T-helper 22 cell (primary cell): ENCODE measurements at places on chromosomes 1 and 21.
A peak's percentile ranks its signal among the peaks of the same experiment; 100 is the strongest.

- DNase-seq = no peak
Measured at GRCh38 chr1:241424480-241424971, 67.5 kb upstream of the RGS7 start.

DNA sequence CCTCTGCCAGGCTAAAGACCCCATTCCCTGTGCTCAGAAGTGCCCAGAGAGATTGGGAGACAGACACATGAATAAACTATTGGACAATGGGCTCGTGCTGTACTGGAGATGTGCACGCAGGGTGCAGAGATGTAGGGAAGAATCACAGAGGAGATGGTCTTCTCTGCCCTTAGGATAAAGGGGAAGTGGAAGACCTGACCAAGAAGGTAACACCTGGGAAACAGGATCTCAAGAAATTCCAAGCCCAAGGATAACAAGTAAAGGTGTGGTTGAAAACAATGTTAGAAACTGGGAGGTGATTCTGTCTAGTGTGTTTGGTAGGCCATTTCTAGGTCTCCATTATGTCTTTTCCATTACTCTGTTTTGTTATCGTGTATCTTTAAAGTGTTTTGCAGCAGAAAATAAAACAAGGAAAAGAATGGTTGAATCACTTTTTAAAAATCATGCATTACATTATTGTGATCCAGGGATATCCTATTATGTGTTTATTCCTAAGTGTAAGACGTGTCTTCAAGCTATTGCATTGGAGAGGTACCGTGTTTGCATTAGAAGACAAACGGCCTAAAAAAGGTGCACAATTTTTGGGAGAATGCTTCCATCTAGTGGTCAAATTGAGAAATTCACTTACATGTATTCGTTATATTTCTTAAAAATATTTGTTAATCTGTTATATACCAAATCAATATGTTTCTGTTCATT is 40.8 kb upstream of the KCTD3 start:
- no peak for DNase-seq

- no peak for DNase-seq
Measured at GRCh38 chr1:6483017-6483760, 8.3 kb downstream of the PLEKHG5 start.

DNA sequence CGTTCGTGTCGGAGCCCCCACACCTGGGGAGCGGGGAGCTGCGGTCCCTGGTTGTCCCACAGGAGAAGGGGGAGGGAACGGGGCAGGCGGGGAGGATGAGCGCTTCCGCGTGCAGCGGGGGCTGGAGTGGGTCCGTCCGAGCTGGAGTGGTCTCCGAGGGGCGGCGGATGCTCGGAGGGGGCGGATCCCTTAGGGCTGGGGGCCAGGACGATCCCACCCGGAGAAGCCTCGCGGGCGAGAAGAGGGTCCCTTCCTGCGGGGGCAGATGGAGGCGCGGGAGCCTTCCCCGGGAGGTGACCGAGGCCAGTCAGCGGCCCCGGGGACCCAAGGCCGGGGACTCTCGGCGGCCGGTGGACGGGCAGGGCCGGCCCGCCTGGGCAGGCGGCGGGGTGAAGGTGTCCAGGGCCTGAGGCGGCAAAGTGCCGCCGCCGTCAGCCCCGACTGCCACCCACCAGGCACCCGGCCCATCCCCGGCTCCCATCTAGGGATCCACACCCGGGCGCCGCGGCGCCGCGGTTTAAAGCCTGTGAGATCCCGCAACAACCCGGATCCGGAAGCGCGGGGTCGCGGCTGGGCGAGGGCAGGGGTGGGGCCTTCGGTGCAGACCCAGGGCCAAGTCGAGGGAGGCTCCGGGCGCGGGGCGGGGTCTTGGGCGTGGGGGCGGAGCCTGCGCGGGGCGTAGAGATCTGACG is 5.3 kb upstream of the CCDC27 start:
- DNase-seq = peak; percentile 72

- DNase-seq = no peak
Measured at GRCh38 chr1:183484254-183484653, 12.0 kb downstream of the SMG7 start.

DNA sequence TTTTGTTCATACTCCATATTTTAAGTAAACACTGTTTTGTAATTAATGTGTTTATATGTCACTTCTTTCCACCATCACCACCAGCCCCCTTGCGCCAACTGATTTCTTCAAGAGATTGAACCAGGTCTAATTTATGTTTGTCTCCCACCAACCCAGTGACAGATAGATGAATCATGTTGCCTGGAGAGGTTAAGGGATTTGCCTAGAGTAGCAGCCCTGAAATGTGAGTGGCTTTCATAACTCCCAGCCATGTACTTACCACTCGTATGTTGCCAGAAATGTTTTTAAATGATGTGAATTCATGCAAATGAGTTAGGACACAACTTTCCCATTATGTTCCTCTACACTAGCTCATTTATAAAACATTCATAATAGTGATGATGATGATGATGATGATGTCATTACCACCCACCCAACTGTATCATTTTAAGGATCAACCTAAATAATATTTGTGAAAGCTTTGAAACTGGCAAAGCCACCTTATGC is 86.9 kb downstream of the LRRC8D start:
- DNase-seq = no peak

- no peak for DNase-seq
Measured at GRCh38 chr1:242629396-242629795, 104.9 kb upstream of the PLD5 start.

DNA sequence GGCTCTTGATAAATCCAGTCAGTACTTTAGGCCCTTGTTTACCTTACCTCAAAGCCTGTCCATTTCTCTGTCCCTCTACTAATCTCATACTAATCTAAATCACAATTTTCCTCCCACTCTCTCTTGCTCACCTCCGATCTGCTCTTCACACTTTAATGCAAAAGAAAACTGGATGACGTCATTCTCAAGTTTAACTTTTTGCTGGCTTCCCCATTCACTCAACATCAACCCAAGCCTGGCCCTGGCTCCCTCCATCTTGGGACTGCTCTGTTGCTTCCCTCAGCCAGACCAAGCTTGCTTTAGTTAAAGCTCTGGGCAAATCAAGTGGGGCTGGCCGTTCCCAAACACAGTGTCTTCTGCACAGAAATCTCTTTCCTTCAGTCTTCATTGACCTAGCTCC is 29.7 kb downstream of the COA6 start:
- DNase-seq = no peak

DNA sequence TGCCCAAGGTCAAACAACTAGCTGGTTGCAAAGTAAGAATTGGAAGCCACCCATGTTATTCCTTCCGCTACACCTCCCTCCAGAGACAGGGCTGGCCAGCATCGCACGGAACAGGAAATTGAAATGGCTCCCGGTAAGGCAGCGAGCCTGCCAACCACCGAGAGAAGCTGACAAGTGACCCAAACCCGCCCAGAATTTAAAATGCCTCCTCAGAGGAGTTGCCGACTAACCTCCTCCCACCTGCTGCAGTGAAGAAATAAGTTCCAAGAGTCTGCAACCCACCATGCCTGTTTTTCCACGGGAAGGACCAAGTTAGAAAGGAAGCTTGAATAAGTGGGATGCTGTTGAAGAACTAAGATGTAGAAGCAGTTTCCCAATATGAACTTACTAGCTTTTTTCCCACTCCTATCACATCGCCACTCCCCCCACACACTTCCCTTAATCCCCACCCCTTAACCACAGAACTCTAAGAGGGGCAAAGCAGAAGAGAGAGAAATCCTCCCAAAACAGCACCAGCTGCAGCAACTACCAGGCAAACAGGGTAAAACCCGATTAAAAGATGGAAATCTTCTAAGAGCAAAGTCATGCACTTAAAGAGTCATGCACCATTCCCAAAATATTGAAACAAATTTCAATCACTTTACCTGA is 78.6 kb downstream of the TIAM1 start:
- DNase-seq = no peak

GRCh38 chr1:154519591-154519991 is 17.4 kb upstream of the SHE start:
- no peak for DNase-seq

GRCh38 chr21:16773206-16773605 is 739.6 kb upstream of the CXADR start:
- DNase-seq = no peak

DNA sequence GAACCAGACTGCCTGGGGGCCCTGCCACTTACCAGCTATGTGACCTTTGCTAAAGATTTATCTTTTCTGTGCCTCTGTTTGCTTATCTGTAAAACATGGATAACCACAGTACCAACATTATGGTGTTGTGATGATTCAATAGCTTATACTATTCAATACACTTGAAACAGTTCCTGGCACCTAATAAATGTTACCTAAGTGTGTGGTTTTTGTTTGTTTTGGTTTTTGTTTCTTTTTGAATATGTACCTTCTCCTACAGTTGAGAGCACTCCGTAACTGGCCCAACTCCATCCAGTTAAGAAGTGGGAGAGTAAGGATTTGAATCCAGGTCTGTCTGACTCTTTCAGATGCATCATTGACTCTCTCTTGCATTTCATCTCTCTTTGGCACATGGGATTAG is 125.8 kb upstream of the C8B start:
- no peak for DNase-seq

DNA sequence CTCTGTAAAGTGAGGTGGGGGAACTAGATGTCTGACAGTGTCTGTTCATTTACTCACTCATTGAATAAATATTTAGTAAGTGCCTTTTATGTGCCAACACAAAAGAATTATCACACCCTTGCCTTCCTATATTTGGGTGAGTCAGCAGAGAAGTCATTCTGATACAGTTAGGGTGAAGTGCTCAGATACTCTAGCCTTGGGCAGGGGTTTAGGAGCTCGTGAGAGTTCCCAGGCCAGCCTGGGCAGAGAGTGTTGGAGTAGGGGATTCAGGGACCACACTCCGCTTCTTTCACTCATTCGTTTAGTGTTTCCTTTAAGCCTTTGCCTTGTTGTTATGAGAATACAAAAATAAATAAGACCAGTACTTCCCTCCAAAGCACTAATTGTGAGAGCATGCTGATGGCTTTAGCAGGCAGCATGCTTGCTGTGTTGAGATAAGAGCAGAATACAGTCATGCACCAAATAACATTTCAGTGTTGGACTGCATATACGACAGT is 83.9 kb downstream of the DYRK1A start:
- DNase-seq = no peak

- no peak for DNase-seq
Measured at GRCh38 chr21:18417141-18417790, 13.7 kb upstream of the TMPRSS15 start.

DNA sequence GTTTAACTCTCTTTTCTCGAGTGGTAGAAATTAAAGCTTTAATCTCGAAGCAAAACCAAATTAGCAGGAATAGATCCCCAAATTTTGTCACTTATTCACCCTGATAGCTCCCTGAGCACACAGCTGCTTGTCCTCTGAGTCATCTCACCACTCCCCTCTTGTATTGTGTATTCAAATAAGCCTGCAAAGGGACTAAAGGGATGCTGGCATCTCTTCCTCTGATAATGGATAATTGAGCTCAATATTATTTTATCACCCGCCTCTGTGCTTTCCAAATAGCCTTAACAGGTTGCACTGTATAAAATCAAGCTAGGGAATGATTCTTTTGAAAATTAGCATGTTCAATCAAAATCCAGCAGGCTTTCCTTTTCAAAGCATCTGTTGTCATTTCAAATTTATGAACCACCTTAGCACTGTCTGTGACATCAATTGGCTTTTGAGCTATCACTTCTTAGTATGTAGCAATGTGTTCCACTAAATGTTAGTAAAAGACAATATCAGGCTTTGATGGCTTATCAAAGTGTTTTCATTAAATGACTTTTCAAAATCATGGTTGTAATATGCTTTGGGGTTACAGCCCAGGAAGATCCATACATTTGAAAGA is 561.6 kb downstream of the PLA2G4A start:
- DNase-seq = no peak

DNA sequence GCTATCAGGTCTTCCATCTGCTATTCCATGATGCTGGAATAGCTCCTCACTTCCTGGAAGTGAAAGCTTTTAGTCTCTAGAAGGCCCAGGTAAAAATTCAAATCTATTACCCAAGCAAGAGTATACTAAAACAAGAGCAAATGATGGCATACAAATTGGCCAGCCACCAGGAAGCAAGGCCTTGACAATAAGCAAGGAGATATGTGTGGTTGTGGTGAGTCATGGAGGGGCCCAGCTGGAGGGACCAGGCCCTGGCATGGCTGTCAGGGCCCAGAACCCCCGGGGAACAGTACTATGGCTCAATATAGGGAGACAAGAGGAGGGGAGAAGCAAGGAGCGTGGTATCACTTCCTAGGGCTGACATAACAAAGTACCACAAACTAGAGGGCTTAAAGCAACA is 358.7 kb downstream of the RRAGC start:
- no peak for DNase-seq

DNA sequence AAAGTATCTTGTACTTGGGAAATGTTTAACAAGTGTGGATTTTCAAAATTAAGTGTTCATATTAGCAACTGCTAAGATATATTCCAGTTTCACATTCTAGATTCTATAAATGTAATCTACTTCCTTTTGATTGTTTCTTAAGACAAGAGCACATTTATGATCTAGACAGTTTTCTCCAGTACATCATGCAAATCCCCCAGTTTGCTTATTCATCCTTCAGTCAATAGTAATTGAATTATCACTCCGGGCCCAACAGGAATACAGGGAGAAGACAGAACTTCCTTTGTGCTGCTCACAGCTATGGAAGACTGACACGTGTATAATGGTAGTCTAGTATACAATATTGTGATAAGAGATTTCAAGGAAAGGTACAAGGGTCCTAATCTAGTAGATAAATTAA is 14.5 kb downstream of the PLA2G4A start:
- no peak for DNase-seq

DNA sequence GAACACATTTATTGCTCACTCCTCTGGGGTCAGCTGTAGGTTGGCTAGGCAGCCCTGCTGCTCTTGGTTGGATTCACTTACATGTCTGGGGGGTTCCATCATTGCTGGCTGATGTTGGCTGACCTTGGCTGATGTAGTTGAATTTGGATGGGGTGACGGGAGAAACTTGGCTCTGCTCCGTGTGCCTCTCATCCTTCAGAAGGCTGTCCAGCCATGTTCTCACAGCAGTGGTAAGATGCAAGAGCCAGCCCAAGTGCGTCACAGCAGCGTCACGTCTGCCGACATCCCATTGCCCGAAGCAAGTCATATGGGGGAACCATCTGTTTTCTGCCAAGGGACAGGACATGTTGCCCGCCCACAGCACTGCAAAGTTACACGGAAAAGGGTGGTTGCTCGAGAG is 613.5 kb downstream of the MATN1 start:
- no peak for DNase-seq

DNA sequence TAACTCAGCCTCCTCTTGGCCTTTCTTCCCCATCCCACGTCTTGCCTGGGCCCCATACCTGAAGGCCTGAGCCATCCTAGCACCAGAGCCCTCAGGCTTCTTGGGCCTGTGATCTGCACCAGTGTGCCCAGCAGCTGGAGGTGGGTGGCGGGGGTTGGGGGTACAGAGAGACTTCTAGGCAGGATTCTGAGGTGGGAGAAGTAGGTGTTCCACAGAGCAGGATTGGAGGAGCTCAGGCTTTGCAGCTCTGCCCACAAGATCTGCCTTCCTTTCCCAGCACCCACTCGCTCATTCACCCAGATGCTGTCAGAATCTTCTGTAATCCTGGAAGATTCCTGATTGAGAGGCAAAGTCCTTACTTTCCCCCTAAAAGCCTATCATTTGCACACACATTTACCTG is 10.0 kb upstream of the GJB5 start:
- no peak for DNase-seq

GRCh38 chr1:23634840-23635651 is 56.6 kb upstream of the RPL11 start:
- DNase-seq = no peak

GRCh38 chr1:234582186-234582585 is 27.8 kb downstream of the IRF2BP2 start:
- no peak for DNase-seq
